ENCODE measurements at places on chromosomes 3 and 15.

DNA sequence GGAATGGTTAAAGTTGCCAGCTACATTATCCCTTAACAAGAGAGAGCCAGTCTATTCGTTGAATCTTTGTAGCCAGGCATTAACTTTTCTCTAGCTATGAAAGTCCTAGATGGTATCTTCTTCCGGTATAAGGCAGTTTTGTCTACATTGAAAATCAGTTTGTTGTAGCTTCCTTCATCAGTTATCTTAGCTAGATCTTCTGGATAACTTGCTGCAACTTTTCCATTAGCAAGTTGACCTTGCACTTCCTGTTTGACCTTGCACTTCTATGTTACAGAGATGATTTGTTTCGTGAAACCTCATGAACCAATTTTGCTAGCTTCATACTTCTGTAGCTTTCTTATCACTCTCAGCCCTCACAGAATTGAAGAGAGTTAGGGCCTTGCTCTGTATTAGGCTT, 24.1 kb downstream of the TOPAZ1 start:
- no peak for DNase-seq

- DNase-seq: no peak
Observed at GRCh38 chr3:178063461-178063860, 472.8 kb upstream of the KCNMB2 start.

DNA sequence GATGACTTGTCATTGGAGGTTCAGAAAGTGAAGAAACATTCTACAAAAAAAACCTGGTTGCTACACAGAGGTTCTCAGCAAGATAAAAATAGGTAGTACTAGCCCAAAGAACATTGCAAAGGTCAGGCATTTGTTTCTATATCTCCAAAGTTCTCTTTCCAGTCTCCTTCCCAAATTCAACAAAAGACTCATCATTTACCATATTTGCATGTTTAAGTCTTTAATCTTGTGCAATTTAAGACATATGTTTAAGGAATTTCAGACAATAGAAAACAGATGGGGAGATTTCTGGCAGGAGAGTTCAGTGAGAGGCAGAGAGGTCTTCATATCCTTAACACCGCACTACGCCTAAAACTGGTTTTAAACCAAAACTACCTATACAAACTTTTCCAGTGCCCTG, 173.8 kb upstream of the THBS1 start:
- DNase-seq: no peak

GRCh38 chr3:148815316-148816110, 12.1 kb upstream of the CPB1 start:
- peak; percentile 8 for DNase-seq

- DNase-seq: no peak
Observed at GRCh38 chr15:73787621-73788020, 34.5 kb upstream of the INSYN1 start.

DNA sequence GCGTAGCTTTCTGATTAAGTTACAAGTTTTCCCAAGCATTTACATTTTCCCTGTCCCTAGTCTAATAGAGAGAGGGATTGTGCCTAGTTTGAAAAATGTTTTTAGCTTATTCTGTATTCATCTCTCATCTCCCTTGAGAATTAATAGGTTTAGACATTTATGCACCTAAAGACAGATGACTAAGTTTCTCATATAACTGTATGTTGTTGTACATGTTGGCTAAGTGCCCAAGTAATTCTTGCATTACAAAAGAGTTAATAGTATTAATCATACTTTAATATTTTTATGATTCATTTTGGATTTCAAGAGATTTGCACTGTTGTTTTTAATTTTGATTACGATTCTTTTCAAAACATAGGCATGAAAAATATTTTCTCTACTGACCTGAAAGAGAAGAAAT, 109.0 kb upstream of the TBL1XR1 start:
- DNase-seq: no peak

All from NCI-H446 treated with DMSO at 0.1 percent for 48 hours (cell line).